ENCODE measurements at places on chromosomes 5 and 9.

DNA sequence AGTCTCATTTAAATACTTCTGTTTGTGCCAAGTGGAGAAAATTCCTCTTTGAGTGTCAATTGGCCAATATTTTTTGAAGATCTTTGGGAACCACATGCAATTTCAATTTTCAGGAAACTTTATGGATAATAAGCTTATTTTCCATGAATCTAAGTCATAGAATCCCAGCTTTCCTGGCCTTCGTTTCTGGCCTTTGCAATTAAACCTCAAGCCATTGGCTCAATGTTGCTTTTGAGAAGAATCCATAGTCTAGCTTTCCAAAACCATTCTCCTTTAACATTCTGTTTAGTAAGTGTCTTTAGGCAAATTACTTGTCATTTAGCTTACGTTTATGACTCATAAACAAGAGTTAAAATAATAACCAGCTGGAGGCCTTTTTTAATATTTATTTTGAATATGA, 145.0 kb upstream of the FTMT start:
- DNase-seq = no peak

DNA sequence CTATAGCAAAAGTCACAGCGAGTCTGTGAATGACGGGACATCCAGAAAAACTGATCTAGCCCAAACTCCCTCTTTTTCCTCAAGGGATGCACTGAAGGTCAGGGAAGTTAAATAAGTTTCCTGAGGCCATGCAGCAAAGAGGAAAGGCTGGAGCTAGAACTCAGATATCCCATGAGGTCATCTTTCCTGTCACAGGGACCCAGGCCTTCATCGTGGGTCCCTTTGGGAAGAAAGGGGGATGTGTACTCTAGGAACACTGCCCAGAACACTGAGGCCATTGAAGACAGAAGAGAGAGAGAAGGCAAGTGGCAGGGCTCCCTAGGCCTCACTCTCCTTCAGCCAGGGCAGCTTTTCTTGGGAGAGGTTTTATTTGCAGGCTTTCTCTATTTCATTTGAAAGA, 182.0 kb downstream of the EBF1 start:
- DNase-seq = no peak

GRCh38 chr5:73812962-73813588, 187.1 kb downstream of the ARHGEF28 start:
- DNase-seq = peak; percentile 66

DNA sequence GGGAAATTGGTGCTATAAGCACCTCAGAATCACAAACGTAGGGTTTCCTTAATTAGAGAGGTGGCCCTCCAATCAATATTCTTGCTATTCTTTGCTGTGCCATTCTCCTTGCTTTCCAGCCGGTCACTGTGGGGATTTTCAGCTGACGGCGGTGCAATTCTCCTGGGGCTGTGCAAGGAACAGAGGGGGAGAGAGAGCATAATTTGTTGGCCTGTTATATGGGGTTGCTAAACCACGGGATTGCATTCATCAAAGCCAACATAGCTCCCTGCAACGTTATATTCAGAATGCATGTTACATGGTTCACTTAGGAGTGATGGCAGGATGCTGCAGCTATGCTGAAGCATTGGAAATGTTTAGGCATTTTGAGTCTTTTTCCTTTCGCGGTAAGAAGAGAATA, 441.3 kb upstream of the CLINT1 start:
- no peak for DNase-seq

GRCh38 chr5:63743096-63743798, 219.0 kb downstream of the HTR1A start:
- DNase-seq = no peak

DNA sequence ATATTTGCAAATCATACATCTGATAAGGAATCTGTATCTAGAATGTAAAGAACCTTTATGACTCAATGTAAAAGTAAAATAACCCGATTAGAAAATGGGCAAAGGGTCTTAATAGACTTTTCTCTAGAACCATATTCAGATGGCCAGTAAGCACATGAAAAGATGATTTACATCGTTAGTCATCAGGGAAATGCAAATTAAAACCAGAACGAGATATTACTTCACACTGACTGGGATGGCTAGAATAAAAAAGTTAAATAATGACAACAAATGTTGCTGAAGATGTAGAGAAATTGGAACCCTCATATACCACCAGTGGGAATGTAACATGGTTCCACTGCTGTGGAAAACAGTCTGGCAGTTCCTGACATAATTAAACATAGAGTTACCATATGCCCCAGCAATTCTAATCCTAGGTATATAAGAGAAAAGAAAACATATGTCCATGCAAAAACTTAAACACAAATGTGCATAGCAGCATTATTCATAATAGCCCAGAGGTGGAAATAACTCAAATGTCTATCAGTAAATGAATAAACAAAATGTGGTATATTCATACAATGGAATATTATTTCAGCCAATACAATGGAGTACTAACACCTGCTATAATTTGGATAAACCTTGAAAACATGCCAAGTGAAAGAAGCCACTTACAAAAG, 100.4 kb upstream of the MAMDC2 start:
- no peak for DNase-seq

DNA sequence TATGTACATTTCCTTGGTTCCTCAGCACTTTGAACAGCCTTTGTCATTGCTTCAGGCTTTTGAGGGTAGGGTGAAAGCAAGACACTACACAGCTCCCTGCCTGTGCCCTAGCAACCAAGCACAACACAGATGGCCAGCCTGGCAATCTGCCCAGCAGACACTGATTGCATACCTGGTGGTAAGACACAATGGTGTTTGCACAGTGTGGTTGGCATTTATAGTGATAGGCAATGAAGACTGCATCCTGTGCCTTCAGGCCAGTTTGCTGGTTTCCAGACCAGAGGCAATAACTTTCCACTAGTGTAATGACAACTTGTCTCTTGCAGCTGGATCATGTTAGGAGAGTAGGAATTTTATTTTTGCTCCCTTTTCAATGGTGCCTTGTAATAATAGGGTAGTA, 144.5 kb upstream of the TNC start:
- DNase-seq = no peak

DNA sequence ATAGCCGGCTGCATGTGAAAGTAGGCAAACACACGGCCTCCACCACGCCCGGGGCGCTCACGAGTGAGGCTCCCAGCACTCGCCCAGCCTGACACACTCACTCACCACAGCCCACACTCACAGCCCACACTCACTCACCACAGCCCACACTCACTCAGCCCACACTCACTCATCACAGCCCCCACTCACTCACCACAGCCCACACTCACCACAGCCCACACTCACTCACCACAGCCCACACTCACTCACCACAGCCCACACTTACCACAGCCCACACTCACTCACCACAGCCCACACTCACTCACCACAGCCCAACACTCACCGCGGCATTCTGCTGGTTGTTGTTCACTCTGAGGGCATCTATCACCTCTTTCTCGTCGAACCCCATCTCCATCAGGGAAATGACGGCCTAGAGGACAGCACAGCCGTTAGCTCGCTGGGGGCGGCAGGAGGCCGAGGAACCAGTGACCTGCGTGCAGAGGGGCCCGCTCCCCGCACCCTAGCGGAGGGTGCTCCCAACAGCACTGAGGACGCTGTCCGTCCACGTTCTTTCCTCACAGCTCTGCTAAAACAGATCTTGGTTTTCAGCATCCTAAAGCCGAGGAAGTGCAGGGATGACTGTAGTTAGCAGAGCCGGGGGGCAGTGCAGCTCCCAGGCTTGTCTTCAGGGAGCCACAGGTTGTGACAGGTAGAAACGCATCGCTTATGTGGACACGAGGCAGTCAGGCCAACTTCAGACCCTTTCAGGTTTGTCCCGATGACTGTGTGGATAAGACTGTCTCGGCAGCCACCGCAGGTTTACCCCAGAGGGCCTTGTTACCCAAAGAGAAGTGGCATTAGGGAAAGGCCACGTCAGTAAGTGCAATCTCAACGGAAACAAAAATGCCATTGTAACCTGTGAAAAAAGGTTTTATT, 21.6 kb downstream of the UBAC1 start:
- DNase-seq = peak; percentile 69

GRCh38 chr5:111563031-111563822, 50.9 kb upstream of the STARD4 start:
- DNase-seq = no peak

- DNase-seq = no peak
These were observed 525.8 kb downstream of the AGTPBP1 start for GRCh38 chr9:85215961-85216360.

DNA sequence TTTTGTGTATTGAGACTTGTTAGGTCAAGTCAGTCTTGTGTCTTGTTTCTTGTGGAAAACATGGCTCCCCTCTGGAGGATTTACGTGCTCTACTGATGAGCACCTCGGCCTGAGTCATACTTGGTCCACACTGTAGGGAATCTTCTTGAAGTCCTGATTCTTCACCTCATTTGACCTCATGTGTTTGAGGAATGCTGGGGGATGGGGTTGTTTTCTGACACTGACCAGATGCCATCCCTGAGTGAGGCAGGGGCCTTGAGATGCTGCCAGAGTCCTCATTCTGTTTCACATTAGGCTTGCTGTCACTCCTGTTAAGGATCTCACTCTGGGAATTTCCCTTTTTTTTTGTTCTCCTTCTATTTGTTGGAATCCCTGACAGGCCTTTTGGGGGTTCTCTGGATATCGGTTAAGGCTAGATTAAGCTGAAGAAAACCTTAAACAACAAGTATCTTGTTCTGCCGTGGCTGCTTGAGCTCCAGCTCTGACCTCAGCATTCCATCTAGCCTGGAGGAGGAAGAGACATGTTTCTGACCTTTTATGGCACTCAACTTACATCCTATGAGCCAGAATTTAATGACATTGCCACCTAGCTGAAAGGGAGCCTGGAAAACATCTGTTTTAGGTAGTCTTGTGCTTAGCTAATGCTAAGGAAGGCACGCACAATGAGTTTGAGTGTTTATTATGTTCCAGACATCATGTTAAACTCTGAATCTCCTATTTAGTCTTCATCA, 20.6 kb downstream of the TCOF1 start:
- no peak for DNase-seq

DNA sequence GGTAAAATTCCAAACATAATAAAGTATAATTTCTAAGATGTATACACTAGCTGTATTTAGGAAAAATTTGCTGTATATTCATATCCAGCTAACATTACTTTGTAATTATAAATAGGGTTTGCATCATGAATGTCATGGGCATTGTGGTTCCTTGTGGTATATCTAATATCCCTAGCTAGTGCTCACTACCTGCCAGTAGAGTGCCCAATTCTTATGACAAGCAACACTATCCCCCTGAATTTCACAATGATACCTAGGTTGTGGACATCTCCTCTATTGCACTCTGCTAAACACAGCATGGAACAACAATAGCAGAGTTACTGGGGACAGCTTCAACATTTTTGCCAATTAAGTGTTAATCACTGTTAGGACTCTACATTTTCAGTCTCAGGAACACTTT, 1656.5 kb downstream of the EFNA5 start:
- DNase-seq = no peak

GRCh38 chr5:38154615-38155204, 103.6 kb upstream of the EGFLAM start:
- DNase-seq = no peak

DNA sequence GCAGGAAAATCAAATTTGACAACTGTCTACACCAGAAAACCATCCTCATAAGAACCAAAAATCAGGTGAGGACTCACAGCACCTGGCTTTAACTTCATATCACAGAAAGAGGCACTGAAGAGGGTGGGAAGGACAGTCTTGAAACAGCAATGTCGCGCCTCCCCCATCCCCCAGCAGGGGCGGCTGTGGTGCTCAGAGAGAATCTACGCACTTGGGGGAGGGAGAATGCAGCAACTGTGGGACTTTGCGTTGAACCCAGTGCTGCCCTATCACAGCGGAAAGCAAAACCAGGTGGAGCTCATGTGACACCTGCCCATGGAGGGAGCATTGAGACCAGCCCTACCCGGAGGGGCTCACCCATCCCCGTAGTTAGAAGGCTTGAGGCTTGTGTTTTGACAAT, 191.8 kb downstream of the MSX2 start:
- DNase-seq = no peak

- no peak for DNase-seq
These were observed 37.8 kb downstream of the EBF1 start for GRCh38 chr5:159061834-159062474.

- no peak for DNase-seq
These were observed 116.9 kb upstream of the OTULINL start for GRCh38 chr5:14464671-14465070.

GRCh38 chr9:137188086-137188489, 272 bp downstream of the ANAPC2 start:
- DNase-seq = no peak

GRCh38 chr9:10339152-10339551, 273.6 kb downstream of the PTPRD start:
- DNase-seq = no peak

DNA sequence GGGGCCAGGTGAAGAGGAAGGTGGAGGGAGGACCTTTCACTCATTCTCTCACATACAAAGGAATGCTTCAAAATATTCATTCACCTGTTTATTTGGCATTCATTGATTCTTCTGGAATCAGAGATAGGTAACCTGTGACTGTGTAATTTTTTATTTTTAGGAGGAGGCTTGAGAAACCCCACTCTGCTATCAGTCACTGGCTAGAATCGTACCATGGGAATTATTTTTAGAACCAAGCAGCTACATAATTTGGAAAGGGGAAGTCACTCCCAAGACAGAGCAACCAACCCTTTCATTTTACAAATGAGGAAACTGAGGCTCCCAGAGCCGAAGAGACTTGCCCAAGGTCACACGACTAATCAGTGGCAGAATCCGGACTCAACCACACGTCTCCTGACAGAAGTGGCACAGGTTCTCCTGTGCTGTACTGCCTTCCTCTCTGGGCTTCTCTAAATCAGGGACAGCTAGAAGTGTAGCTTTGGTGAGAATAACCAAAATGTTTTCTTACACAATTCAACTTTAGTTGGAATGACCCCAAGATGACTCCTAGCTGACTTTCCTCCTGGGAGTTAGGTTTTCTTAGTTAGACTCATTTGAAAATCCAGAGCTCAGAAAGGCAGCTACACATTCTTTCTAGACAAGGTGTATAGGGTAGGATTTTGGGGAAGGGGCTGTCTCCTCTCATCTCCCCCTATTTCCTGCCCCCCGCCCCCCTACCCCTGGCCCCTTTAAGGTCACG, 264.3 kb upstream of the PANK3 start:
- no peak for DNase-seq

DNA sequence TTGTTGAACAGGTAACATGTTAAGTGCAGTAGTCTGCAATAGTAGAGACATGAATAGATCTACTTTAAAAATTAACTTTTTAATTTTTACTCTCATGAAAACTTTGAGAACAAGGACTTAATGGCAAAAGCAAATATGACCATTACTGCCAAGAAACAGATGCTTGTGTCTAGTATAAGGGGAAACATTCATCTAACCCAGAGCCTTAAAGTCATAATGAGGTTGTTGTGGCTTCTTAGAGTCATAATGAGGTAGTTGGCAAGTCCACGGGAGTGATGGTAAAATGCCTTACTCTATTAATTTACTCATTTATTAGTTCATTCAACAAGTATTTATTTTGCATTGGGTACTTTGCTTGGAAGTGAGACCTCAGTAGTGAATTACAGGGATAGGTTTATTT, 71.5 kb downstream of the JAKMIP2 start:
- no peak for DNase-seq

GRCh38 chr5:53469946-53470687, 10.3 kb upstream of the FST start:
- peak; percentile 50 for DNase-seq
